ENCODE measurements at places on chromosomes 6 and 20. TPM values are rescaled to one million over a fixed set of nuclear protein-coding genes. Genes with fewer than 3 reads are reported as not detected.

DNA sequence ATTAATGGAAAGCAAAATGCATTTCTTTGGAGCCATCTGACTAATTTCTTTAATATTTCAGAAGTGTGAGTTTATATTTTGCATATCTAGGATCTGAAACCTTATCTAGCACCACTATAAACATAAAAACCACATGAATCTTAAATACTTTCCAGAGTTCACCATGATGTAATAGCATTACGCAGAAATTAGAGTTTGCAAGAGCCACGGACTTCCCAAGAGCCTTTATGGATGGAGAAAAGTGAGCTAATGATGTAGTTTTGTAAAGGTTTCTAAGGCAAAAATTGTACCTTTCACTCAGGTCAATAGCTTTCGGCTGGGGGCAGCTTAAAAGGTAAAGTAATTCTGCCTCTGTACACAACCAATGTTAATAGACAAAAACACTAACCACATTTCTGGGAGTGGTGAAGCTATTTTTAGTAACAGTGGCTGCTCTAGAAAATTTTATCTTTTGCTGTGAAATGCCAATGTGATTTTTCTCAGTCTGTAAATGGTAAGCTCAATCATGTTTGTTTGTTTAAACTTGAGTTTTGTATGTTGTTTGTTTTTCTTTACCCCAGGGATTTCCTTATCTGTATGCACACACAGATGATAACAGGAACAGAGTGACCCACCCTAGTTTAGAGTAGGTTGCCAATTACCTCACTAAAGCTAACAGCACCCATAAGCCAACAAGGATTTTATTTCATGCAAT lies 80.5 kb downstream of the FILIP1 start:
- no peak for DNase-seq

Gene ULBP3
- total RNA-seq: 0.78 TPM

DNA sequence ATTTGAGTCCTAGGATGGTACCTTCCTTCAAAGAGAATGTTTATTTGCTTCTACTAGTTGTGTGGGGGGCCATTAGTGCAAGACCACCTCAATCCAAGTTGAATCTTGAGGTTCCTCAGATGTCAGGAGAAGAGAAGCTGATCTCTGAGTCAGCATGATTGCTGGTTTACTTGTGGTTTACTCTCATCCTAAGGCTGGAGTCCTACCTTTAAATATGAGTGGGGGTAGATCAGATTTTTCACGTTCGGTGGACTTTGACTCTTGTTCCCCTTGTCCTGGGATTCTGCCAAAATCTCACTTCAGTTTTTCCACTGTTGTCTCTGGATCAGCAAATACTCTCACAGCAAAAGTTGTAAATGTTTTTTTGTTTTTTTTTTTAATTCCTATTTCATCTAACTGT lies 84.6 kb upstream of the F13A1 start:
- no peak for DNase-seq

DNA sequence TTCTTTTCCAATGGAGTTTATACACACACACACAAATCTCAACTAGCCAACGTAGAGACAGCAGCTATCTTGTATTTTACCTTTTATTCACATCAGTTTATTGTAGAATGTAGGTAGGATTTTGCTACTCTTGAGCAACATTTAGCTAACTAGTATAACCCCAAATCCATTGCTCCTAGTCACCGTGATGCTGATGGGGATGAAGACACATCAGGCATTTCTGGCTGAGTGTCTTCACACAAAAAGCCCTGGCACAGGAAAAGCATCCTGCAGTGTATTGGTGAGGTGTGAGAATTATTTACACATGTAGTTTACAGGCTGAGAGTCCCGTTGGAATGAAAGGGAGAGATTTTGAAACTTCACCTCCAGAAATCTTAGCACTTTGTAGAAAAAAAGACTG lies 65.9 kb upstream of the FBXL4 start:
- no peak for DNase-seq

Gene BMP5
- total RNA-seq: 0.99 TPM

- DNase-seq: no peak
Observed at GRCh38 chr20:10978019-10978702, 304.4 kb upstream of the JAG1 start.

GRCh38 chr6:167122041-167122826 lies 662 bp upstream of the CCR6 start:
- no peak for DNase-seq

- DNase-seq: no peak
Observed at GRCh38 chr6:109488001-109488400, 5.0 kb upstream of the ZBTB24 start.

Data from body of pancreas (tissue), 4 donors.